Mucosa of descending colon (tissue), 3 donors: ENCODE measurements at places on chromosomes 11 and 22.

- no peak for DNase-seq
Measured at GRCh38 chr11:68352591-68352990, 40.2 kb downstream of the LRP5 start.

DNA sequence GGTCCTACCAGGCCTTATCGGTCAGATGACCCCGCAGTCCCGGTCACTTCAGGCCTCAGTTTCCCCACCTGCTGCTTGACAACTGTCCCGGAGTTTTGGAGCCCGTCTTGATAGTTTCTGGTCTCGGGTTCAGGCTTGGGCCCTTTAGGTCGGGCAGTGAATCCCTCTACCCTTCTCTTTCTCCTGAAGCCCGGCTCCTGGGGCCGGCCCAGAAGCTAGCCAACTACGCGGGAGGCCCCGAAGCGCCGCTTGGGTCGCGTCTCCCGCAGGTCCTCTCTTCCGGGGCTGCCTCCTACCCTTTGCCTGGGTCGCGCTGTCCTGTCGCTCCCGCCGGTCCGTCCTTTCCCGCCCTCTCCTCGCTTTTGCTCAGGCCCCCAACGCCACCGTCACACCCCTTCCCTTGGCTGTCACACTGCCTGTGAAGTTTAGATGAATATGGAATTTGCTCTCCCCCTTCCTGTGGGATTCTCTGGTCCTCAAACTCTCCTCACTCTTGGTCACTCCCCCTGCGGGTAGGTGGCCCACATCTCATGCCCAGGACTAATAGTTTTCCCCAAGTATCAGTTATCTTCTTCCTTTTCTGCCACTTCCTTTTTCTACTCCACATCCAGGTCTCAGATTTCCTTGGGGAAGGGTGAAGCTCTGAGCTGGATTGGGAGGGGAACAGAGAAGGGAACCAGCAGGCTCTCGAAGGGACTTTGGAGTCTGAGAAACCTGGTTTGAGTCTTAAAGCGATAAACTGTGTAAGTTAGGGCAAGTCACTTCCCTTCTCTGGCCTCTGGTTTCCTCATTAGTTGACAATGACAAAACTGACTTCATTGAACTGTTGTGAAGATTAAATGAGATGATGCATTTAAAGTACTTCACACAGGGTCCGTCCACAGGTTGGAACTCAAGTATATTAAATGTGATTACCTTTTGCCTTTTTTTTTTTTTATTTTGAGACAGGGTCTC lies 790 bp downstream of the RAB1B start:
- peak; percentile 59 for DNase-seq

GRCh38 chr11:64367931-64368672 lies 9.1 kb downstream of the RPS6KA4 start:
- DNase-seq = no peak

DNA sequence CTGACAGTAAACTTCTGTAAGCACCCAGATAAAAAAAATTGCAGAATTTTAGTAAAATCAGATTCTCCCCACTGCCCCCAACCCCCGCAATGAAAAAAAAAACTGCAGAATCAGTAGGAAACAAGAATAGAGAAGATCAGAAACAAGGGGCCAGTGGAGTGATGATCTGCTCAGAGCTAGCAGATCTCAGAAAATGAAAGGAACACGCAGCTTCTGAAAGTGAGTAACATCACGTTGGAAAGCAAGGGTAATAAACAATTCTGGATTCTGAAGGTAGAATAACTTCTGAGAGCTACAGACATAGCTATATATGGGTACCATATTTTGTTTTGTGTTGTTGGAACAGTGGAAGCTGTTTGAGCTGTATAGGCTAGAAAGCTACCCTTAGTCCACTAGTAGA lies 23.2 kb downstream of the ACAT1 start:
- no peak for DNase-seq

DNA sequence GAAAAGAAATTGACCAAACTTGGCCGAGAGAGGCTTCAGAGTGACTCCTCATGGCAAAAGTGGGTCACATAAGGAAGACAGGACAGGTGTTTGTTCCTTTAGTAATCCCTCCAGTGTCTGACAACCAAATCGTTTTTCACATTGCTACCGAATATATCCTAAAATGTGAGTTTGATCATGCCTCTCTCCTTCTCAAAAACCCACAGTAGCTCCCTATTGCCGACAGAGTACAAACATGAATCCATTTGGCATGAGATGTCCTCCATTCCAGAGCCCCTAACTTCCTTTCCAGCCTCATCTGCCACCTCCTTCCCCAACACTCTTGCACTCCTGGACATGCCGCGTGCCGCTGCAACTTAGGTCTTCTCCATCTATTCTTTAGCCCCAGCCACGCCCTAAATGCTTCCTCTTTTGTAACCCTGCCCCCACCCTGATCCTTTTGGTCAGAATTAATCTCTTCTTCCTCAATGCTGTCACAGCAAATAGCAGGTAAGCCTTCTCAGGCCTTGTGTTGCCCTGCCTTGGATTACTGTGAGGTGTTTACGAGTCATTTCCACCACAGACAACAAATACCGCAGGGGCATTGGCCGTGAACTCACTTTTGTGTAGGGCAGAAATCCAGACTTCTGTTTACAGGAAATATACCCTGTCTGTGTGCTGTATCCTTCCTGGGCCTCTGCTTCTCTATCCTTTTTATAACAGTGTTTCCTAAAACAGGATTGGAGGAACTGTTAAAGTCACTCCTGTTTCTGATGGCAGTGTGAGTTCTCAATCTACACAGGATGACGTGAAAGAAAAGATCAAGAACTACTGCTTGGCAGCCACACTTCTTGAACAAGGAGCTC lies 66.0 kb upstream of the FTH1 start:
- no peak for DNase-seq
